Hematopoietic multipotent progenitor cell treated with erythropoietin and hydrocortisone succinate and interleukin-3 and kit ligand, for 4 days (in vitro differentiated cells): ENCODE measurements at places on chromosomes 3 and 15.
A peak's percentile ranks its signal among the peaks of the same experiment; 100 is the strongest.

DNA sequence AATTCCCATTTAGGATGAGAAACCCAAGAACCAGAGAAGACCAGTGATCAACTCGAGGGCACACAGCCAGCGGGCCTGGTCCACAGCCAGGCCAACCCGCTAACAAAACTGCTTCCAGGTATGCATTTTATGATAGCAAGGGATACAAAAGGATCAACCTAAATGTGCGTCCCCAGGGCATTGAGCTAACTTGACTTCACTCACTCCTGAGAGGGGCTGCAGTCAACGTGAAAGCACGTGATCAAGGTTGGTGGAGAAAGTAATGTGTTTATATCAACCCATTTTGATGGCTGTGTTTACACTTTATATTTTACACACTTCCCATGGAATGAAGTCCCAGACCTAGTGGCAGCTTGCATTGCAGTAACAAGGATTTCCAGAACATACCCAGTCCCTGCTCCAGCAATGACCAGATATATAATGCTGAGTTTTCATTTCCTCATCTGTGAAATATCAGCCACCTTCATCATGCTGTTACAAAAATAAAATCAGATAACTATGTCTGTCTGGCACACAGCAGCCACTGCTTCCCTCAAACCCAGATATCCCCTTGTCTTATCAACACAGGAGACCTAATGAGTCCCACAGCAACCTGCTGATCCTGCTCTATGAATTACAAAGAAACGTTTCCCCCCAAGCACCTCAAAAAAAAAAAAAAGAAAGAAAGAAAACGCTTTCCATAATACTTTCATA, 2.0 kb downstream of the KLHL6 start:
- peak; percentile 71 for DNase-seq

DNA sequence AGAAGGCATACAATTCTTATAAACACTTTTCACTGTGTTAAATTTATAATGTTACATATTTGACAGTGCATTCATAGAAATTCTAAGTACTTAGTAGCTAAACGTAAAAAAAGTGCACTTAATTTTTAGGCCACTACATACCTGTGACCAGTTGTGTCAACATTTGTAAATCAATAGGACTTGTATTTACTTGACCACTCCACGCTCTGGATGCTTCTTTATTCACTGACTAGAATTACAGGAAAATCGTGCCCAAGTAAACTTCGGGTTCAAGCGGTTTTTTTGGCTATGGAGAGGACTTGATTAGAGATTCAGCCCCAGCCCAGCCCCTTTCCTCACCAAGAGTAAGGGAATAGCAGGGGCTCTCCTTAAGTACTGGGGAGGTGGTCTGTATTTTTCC, 21.8 kb downstream of the WDR53 start:
- DNase-seq = no peak

DNA sequence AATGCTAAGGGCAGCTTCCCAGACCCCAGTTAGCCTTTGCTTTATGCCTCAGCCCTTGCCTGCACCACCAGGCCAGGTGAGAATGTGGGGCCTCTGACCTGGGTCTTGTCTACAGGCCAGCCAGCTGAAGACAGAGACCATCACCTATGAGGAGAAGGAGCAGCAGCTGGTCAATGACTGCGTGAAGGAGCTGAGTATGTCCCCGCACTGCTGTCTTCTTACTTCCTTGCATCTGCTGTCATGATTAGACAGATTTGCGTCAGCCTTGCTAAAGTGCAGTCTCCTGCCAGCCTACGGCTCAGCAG, 74.6 kb downstream of the CCK start:
- DNase-seq = no peak

GRCh38 chr3:148366743-148367410, 330.8 kb upstream of the AGTR1 start:
- peak; percentile 4 for DNase-seq

DNA sequence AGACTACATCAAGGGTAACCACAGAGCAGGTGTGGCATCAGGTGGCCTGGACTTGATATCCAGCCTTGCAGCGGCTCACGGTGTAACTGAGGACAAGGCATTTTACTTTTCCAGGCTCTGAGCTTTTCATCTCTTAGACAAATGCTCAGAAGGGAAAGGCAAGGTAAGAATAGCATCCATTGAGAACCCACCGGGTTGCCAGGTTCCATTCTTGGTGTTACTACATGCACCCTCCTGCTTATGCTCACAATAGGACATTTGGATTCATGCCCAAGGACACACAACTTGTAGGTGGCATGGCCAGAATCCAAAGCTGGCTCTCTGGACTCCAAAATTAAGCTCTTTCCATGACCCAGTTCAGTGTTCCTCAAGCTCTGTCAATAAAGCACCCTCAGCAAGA, 85.5 kb downstream of the CCNL1 start:
- no peak for DNase-seq

DNA sequence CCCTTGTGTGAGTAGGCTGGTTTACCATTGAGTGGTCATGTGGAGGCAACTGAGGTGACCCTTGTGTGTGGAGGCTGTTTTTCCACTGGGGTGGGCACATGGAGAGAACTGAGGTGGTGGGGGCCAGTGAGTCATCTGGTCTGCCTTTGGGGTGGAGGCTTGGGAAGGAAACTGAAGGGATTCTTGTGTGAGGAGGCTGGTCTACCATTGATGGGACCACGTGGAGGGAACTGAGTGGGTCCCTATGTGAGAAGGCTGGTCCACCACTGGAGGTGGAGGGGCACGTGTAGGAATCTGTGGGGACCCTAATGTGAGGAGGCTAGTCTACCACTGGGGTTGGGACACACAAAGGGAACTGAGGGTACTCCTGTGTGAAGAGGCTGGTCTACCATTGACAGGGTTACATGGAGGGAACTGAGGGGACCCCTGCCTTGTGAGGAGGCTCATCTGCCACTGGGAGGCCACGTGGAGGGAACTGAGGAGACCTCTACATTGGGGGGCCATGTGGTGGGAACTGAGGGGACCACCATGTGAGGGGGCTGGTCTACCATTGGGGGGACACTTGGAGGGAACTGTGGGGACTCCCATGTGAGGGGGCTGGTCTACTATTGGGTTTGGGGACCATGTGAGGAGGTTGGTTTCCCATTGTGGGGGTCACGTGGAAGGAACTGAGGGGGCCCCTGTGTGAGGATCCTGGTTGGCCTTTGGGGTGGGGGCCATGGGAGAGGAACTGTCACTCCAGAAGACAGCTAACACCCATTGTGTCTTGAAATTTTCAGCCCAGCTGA, 164.5 kb downstream of the WNT7A start:
- no peak for DNase-seq

DNA sequence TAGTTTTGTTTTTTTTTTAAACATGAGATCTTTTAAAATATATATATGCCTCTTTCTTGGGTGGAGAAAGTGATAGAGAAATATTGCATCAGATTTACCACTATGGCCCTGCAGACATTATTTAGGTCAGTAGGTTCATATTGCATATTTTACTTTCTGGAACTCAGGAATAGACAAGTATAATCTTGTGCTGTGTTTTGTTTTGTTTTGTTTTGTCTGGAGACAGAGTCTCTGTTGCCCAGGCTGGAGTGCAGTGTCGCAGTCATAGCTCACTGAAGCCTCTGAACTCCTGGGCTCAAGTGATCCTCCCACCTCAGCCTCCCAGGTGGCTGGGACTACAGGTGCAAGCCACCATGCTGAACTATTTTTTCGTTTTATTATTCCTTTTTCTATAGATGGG, 21.5 kb upstream of the DUT start:
- no peak for DNase-seq

DNA sequence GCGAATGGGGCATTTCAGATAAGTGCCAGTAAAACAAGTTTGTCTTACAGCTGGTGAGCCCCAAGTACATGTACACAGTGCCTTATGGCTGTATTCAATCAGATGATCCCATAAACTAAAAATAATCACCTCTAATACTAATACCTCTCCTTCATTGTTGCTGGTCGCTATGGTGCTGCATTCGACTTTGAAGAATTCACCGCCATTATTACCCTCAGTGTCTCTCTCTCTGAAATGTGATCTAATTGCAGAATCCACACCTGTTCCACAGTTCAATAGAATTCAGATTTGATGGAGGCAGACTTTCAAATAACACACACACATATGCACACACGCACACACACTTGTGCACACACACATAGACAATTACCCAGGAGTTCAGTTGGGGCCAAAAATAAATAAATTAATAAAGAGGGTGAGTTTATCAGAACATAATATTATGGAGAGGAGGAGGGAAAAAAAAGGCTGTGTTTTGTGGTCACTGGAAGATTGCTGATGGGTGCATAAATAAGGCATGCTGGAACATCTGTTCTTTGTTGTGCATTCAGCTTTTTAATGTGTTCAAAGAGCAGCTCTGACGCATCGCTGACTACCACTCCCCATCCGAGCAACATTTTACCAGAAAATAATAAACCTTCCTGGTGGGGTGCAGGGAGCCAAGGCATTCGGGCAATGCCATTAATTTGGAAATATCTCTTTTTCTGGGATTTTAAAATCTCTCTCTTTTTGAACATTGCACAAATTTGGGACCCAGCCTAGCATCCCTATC, 235.7 kb downstream of the SATB1 start:
- no peak for DNase-seq

GRCh38 chr3:9061634-9062033, 98.4 kb upstream of the RAD18 start:
- DNase-seq = no peak

- no peak for DNase-seq
Measured at GRCh38 chr3:49296781-49297411, 19.9 kb upstream of the C3orf62 start.

DNA sequence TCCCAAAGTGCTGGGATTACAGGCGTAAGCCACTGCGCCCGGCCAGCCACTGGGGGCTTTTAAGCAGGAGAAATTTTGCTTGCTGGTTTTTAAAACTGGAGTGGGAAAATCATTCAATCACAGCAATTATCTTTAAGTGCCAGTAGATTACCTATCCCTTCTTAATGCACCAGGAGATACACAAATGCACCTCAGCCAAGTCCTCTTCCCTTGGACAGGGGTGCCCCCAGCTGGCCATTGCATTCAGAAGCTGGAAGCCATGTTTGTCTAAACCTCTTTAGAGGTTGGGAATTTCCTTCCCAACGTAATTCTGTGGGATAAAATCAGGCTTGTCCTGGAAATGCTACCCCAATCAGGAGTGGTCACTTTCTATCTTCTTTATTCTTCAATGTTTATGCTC, 26.6 kb downstream of the MIX23 start:
- DNase-seq = peak; percentile 51

DNA sequence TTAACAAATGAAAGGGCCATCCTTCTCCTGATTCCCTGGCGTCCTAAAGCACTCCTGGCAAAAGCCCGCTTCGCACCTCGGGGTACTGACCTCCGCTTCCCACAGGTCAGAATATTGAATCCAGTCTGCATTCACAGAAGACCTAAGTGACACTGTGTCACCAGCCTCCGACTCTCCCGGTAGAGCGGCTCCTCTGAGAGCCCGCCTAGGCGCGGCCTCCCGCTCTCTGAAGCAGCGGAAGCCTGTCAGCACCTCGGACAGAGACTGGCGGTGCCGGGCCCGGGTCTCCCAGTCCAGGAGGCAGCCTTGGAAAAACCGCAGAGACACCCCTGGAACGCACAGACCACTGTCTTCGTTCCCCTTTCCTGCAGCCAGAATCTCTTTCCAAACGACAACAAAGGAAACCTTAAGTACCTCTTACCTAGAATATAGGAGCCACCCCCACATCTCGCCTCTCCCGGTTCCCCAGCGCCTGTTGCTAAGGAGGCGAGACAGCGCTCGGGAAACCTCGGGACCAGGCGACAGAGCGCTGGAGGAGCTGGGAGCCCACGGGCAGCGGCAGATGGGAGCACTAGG, 1.2 kb downstream of the GABRB3 start:
- peak; percentile 21 for DNase-seq

DNA sequence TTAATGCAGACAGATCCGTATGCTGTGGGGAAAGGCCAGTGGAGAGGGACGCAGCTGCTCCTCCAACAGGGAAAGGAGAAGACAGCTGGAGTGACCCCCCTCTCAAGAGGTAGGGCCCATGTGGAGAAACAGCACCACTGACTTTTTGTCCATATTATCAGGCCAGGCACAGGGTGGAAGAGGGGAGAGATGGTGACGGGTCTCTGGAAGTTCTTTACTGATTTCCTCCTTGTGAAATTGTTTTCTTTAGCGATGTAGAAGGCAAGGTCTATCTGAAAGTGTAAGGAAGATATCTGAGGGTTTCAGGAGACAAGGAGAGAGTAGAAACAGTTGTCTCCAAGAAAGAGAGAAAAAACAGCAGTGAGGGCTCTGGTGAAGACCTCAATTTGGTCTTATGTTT, 338.8 kb downstream of the VPS13C start:
- no peak for DNase-seq

- DNase-seq = no peak
Measured at GRCh38 chr3:46854555-46854991, 8.7 kb downstream of the MYL3 start.

- peak; percentile 94 for DNase-seq
Measured at GRCh38 chr3:186909078-186909853, 21.1 kb upstream of the ST6GAL1 start.

GRCh38 chr15:48966595-48967301, 3.0 kb upstream of the SHC4 start:
- peak; percentile 86 for DNase-seq

GRCh38 chr3:194587438-194587931, 45.7 kb downstream of the TMEM44 start:
- DNase-seq = no peak

DNA sequence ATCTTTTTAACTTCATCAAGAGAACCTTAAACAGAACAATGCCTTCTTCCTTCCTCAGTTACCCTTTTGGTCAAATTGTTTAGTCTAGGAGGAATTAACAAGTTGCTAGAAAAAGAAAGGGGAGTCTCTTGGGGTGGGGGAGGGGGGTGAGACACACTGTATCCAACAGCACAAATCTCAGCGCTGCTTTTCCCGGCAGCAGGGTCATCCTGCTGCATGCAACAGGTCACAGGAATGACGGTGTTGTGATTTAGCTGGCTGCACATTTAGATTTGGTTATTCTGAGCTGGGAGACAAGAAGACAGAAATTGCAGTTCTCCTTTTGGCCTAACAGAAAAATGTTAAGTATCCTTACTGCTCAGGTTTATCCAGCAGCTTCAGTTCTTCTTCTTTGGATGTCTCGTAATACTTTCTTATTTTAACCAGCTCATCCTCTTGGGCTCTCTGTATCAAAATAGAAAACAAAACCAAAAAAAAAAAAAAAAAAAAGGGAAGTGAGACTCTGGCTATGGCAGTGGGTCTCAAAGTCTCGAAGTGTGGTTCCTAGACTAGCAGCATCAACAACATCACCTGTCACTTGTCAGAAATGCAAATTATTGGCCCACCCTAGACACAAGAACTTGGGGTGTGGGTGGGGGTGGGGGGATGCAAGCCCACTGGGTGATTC, 190.5 kb downstream of the GREM1 start:
- DNase-seq = peak; percentile 12
